Left forelimb (tissue), 1 donor: ENCODE measurements at places on chromosomes 6 and 20.
A peak's percentile ranks its signal among the peaks of the same experiment; 100 is the strongest.

- no peak for DNase-seq
Observed at GRCh38 chr20:5973172-5973571, 22.7 kb downstream of the MCM8 start.

DNA sequence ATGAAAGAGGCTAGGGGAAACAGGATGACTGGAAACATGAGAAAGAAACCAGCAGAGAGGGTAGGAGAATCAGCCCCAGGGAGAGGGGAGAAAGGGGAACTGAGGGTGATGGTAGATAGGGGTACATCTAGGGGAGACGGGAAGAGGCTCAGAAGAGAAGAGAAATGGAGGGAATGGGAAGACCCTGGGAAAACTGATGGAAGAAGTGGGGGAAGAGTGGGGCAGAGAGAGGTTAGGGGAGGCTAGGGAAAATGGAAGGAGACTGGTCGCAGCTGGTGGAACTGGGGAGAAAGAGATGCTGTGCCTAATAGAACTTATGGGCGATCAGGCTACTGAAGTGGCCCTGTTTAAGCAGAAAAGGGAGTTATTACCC is 548 bp downstream of the PROCR start:
- DNase-seq, result no peak

- DNase-seq, result no peak
Observed at GRCh38 chr6:131825946-131826345, 18.1 kb downstream of the ENPP1 start.

GRCh38 chr6:30884521-30885480 is 482 bp downstream of the DDR1 start:
- DNase-seq, result no peak

DNA sequence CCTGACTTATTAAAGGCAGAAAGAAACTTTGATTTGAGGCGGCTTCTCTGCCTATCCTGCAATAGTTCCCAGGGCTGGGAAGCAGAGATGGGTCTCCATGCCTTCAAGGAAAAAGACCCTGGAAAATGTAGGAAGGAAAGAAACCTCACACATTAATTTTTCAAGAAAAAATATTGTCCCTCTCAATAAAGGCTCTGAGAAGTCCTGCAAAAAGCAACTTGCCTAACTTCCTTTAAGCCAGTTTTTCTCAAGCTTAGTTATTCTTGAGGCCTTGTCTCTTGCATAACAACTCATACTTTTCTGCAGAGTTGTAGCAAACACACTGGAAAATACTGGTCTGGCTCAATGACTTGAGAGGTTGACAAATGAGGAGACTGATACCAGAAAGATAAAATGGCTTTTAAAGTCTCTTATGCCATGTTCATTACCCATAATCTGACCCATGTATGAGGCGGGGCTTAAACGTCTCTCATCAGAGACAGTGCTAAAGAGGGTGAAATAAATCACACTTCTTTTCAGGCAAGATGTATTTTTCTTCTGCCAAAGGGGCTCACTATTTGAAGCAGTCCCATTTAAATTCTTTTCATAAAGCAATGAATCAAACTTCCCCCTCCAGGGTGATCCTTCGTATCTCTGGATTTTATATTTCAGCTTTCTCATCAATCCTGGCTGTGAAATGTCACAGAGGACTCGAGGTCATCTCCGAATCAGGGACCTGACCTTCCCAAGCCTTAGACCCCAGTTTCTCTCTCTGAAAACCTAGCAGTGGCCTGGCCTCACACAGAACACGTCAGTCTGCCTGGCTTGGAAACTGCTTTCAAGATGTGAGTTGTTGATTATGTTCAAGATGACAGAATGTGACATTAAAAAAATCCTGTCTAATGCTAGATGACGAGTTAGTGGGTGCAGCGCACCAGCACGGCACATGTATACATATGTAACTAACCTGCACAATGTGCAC is 82.3 kb upstream of the KCNG1 start:
- no peak for DNase-seq

DNA sequence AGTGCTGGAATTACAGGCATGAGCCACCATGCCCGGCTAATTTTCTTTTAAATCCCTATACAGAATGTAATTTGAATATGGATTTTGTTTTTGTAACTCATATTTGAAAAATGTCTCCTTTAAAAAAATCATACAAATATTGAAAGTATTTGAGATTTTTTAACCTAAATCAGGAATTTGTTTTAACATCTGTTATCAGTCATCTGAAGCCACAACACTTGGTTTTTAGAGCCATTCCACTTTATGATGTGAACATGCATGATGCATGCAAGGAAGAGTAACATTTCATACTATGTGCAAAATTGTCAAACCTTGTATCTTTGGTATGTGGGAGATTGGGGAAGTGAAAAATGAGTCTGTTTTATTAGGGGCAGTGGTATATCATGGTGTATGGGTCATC is 124.5 kb upstream of the AHI1 start:
- DNase-seq, result no peak

DNA sequence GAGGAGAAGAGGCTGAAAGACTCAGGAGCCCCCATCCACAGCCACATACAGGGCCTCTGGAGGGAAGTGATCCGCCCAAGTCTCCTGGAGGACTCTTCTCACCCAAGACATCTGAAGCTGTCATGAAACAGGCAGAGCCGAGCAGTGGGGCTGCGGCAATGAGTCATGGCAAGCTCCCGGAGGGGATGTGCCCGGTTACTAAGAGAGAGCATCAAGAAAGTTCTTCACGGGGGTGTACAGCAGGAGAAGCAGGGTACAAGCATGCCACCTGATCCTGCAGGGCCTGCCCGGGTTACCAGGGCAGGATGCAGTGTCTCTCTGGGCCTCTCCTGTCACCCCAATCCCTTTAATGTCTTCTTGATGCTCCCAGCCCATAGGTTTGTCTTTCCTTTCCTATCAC is 21.1 kb downstream of the TRIM26 start:
- no peak for DNase-seq

DNA sequence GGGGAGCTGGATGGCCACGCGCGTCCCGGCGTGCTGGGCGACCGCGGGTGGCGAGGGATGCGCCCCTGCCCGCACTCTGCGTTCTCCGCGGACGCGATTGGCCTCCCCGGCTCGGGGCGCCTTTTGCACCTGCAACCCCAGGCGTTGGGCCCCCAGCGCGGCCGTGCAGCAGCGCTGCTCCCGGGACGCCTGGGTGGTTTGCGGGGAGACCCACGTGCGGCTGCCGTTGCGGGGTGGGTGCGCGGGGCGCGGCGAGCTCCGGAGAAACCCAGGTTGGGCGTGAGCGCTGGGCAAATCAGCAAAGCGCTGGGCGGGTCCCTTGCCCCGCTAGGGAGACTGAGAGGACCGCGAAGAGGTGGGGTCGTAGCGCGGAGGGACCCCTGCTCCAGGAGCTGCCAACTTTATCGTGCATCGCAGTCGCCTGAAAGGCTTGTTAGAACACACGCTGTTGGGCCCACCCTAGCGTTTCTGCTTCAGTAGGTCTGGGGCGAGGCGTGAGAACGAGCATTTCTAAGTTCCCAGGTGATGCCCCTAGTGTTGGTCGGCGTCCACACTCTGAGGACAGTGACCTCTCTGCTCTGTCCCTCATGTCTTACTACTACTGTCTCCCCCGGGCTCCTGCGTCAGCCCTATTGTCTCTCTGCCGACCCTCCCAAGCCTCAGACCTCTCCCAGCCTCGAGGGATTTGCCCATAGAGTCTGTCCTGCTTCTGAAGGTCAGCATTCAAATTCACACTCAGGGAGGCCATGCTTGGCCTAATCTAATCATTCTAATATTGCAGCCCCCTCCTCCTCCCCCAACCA is 538 bp upstream of the ZFP64 start:
- DNase-seq, result peak; percentile 69

DNA sequence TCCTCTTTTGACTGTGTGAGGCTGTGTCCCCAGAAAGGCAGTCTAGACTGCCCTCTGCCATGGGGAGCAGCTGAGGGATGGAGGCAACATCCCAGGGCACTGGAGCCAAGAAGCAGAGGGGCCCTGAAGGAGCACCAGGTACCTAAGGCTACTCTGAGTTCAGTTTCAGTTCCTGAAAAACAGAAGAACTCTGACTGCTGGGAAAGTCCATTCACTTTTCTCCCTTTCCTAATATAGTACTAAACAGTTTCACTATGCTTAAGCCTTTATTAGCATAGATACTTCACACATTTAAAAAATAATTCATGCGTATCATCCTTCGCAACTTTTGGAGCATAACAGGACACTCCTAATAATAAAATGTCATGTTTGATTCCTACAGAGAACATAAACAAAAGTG is 130.0 kb downstream of the FOXC1 start:
- no peak for DNase-seq

GRCh38 chr6:170131351-170131750 is 159.5 kb downstream of the DLL1 start:
- peak; percentile 48 for DNase-seq

DNA sequence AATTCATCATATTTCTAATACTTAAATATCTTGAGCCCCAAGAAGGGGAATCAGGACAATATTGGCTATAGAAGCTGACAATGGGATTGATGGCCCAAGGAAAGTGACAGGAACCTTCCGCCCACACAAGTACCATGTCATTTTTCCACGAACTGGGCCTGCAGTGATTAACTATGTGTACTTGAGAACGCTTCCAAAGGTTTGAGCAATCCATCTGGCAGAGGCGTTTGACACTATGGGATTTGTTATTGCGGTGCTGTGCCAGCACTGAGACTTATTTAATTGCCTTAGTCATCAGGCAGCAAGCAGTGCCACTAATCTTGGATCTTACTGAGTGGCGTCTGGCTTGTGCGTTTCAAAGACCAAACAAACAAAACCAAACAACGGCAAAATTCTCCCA is 135.6 kb upstream of the UST start:
- no peak for DNase-seq

- DNase-seq, result no peak
Observed at GRCh38 chr6:160141001-160141726, 19.5 kb downstream of the SLC22A1 start.

DNA sequence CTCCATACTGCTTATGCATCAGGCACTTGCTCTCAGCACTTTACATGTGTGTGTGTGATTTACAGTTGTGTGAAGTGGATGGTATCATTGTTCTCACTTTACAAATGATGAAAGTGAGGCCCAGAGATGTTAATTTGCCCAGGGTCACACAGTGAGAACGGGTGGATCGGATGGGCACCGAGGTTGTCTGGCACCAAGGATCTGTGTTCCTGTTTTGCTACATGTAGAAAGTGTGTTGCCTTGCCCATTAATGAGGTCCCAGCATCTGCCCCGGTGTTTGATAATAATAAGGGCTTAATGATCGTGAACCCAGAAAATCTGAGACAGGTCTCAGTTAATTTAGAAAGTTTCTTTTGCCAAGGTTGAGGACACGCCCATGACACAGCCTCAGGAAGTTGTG is 216.1 kb upstream of the QKI start:
- DNase-seq, result no peak

DNA sequence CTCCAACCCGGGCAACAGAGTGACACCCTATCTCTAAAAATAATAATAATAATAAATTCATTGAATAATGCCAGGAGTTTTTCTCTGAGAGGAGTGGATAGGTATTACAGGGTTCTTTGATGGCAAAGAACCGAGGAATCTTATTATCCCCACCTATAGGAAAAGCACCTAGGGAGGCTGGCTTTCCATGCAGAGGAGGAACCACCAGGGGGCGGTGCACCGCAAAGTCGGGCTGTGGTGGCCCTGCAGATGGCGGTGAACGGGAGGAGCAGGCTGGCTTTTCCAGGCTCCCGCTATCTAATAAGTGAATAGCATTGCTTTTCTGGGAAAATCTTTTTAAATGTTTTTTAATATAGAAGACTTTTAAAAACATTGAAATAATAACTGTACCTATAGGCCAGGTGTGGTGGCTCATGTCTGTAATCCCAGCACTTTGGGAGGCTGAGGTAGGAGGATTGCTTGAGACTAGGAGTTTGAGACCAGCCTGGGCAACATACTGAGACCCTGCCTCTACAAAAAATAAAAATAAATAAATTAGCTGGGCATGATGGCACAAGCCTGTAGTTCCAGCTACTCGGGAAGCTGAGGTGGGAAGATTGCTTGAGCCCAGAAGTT is 864.2 kb downstream of the KIF16B start:
- no peak for DNase-seq

DNA sequence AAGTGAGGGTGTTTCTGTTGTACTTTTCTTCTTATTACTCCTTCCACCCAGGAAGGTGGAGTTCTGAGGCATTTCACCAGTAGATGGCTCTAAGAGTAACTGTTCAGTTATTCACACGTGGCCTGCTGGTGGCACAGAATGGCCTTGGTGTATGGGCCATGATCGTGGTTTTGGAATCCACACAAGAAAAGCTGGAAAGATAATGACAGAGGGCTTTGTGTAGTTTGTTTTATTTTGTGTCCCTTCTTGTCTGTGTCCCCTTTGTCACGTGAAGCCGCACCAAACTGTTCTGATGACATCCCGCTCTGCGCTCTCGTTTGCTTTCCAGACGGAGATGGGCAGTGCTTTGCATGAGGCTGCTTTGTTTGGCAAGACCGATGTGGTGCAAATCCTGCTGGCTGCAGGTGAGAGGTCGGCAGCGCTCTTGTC is 93.4 kb downstream of the ANKS1A start:
- DNase-seq, result no peak

DNA sequence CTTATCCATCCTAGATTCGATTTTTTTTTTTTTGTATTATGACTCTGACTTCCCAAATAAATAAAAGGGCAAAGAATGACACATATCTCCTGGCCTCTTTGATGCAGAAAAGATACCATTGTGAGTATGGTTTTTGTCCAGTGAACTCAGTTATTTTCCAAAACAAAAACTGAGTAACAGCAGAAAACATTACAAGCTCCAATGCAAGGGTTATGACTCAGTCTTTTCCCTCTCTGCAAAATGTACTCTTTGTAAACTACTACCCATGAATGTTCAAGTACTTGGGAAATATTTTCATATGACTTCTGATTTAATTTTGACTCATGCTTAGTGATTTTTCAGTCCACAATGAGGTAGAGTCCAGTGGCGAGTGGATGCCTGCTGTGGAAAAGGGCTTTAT is 355.3 kb downstream of the RNF144B start:
- no peak for DNase-seq

GRCh38 chr6:157260735-157261410 is 62.4 kb downstream of the TMEM242 start:
- DNase-seq, result no peak

GRCh38 chr20:5041433-5041832 is 40.1 kb upstream of the SLC23A2 start:
- DNase-seq, result no peak

GRCh38 chr6:150420926-150421325 is 52.1 kb downstream of the IYD start:
- DNase-seq, result no peak

DNA sequence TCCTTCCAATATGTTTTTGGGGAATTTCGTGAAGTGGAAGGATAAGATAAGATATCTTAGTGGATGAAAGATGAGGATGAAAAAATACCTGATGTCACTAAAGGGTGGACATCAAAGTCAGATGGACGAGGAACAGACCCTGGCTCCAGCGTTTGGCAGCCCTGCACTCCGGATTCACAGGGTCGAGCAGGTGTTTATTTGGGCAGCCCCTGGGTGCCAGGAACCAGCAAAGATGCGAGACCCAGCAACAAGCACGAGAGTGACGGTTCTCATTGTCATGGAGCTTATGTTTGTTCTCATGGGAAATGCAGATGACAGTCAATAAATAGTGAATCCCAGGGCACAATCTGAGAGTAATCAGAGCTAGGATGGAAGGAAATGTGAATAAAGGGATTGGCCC is 131.1 kb downstream of the PHACTR3 start:
- DNase-seq, result peak; percentile 41

GRCh38 chr6:167676000-167676665 is 150.6 kb upstream of the AFDN start:
- no peak for DNase-seq
